ENCODE measurements at places on chromosomes 7 and 10.

- DNase-seq, result no peak
These were observed 58.6 kb upstream of the PRSS1 start for GRCh38 chr7:142690554-142691182.

DNA sequence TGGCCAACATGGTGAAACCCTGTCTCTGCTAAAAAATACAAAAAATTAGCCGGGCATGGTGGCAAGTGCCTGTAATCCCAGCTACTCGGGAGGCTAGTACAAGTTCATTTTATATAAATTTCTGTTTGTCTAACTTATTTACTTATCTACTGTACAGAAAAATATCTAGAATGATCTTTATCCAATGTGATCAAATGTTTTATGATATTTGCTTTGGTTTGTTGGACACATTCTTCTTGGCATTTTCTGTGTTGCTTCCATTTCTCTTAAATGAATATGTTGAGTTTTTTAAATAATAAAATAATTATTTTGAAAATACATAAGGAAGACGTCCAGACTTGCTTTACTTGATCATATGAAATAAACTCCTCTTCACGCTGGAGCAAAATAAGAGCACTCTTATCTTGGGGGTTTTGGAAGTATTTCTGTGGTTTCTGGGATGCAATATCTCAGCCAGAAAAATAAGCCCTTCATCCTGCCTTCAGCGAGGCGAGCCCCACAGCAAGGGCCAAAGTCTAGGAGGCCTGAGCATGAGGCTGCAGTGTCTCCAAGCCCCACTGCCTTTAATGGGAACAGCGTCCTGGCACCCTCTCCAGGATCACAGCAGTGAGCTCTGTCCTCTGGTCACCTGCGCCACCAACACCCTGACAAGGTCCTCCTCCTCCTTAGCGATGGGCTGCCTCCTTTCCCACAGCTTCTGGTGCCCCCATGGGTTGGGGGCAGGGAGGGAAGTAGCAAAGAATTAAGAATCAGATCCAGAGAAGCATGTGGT, 480.2 kb downstream of the KCNMA1 start:
- no peak for DNase-seq

- no peak for DNase-seq
These were observed 1.3 kb upstream of the ITPRIP start for GRCh38 chr10:104339469-104340110.

GRCh38 chr10:122636953-122637352, 62.7 kb downstream of the C10orf120 start:
- DNase-seq, result no peak

DNA sequence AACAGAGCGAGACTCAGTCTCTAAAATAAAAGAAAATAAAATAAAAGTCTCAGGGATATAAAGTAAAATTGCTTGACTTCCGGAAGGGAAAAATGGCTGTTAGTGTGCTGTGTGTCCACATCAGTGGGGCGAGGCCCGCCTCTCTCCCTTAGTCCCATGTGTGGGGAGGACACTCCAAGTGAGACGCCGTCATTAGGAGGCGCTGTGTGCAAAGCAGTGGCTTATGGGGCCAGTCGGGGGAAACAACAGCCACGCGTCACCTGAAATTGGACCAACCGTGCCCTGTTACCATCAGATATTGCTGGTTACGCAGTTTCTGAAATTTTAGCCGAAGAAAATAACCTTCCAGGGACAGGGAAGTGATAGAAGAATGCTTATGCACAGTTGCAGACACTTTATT, 15.8 kb downstream of the SFXN4 start:
- no peak for DNase-seq

- no peak for DNase-seq
These were observed 336.4 kb downstream of the NRG3 start for GRCh38 chr10:82211346-82211745.

DNA sequence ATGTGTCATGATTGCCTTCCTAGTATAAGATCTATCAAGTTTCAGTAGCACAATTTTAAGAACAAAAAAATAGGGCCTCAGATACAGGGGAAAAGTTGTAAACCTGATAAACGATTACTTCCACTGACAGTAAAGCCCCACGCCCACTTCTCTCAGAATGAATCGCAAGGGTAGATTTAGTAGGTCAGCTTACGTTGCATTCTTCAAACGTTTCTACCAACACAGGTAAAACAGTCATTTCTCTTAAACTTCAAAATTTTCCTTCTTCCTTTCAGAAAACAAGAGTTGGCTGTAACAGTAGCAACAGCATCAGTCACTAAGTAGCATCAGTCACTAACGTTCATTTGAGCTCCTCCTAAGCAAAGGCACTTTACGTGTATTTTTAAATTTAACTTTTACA, 221.5 kb downstream of the ADAM12 start:
- DNase-seq, result no peak

DNA sequence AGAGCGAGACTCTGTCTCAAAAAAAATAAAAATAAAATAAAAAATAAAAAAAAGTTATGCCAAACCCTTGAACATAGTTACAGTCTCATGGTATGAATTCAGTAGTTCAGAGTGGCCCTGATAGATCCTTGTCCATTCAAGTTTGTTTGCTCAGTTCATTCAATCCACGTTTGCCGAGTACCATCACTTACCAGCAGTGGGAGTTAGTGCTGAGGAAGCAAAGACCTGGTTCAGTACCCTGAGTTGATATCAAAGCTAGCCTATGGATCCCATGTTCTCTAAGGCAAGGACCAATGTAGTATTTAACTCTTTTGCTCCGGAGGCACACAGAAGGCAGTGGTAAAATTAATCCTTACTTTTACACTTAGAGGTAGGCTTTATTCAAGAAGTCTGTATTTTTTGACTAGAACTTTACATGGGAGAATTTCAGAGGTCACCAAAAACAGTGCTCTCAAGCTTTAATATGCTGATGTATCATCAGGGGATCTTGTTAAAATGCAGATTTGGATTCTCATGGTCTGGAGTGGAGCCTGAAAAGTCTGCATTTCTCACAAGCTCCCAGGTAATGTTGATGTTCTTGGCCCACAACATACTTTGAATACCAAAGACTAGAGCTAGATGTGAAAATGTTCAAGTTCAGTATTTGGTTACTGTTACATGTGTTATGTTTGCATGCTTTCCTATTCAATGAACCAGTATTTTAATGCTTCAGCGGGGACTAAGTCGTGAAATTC, 38.1 kb upstream of the HBP1 start:
- DNase-seq, result no peak

- no peak for DNase-seq
These were observed 30.1 kb downstream of the BTAF1 start for GRCh38 chr10:91953600-91954160.

- no peak for DNase-seq
These were observed 94.6 kb downstream of the ADARB2 start for GRCh38 chr10:1642600-1643160.
